RKO (cell line): ENCODE measurements at places on chromosomes 12 and 14.

GRCh38 chr14:102235275-102235897, 69.6 kb downstream of the MOK start:
- DNase-seq: peak; percentile 13

GRCh38 chr14:42110167-42110566, 503.5 kb downstream of the LRFN5 start:
- DNase-seq: peak; percentile 44

DNA sequence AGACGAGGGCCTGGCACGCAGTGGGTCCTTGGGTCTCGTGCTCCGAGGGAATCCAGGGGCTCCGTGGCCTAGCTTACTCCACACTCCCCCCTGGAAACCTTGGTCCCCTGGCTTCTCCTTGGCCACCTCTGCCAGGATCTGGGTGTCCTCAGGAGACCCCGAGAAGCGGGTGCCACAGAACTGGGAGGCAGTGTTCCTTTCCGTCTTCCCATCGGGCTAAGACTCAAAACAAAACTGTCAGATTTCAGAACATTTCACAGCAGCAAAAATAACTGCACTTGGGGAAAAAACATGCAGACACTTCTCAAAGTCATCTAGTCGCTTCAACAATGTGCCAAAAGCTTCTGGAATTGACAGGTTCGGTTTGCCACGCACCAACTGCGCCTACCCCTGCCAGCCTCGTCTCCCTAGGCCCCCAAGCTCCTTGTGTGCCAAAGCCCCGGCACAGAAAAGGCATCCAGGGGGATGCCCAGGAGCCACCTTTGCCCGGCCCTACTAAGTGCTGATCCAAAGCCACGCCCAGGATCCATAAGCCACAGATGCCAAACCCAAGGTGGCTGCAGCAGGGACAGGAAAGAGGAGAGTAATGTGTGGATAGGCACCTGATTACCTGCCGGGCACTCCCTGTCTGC, 58.4 kb upstream of the DIO3 start:
- no peak for DNase-seq

DNA sequence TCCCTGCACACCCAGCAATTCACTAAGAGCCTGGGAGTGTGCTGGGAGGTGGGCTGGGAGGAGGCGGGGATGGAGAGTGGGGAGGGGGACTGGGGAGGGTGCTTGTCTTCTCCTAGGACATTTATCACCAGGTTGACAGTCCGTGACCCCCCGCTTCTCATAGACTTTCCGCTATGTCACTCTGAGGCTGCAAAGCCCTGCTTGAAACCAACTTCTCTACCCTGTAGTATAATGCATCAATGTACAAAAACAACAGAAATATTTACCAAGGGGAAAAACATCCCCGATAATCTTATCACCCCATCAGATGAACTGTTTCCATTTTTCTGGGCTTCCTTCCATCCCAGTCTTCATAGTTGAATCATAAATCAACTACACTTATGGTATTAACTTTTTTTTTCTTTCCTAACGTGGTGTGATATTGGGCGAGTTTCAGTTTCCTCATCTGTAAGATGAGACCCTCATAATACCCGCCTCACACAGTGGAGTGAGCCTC, 28.6 kb upstream of the BATF start:
- no peak for DNase-seq

DNA sequence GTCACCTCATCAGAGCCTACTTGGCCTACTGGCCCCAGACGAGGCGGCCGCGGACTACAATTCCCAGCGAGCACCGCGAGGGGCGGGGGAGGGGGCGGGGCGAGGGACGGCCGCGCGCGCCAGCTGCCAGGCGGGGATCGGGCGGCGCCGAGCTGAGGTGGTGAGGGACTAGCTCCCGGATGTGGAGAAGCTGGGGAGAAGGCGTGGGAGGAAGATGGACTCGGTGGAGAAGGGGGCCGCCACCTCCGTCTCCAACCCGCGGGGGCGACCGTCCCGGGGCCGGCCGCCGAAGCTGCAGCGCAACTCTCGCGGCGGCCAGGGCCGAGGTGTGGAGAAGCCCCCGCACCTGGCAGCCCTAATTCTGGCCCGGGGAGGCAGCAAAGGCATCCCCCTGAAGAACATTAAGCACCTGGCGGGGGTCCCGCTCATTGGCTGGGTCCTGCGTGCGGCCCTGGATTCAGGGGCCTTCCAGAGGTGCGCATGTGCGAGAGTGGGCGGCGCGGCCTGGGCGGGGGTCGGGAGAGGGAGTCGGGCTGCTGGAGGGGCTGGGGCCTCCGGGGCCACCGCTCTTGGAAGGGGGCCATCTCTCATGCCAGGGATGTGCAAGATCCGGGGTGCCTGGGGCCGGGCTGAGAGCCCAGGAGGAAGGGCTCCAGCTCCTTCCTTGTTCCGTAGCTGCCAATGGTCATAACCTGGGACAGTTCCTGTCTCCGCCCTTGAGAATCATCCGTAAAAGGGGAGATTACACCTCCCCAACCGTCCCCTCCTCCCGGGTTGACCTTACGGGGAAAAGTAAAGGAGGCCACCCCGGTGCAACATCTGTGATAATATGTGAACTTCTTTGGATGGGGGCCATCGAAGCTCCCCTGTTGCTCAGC, at the start of gene CMAS:
Gene CMAS, plus strand, starts transcription at position 129 of the 878 bp plus-strand sequence. Its CDS starts 86 bp downstream, at position 215.
- DNase-seq: peak; percentile 85

GRCh38 chr12:88431246-88431645, 149.0 kb downstream of the KITLG start:
- no peak for DNase-seq

GRCh38 chr12:128191380-128191779, 75.6 kb upstream of the TMEM132C start:
- no peak for DNase-seq

GRCh38 chr12:84726780-84727179, 185.8 kb downstream of the SLC6A15 start:
- no peak for DNase-seq
